ENCODE measurements at places on chromosomes 7 and 10.

DNA sequence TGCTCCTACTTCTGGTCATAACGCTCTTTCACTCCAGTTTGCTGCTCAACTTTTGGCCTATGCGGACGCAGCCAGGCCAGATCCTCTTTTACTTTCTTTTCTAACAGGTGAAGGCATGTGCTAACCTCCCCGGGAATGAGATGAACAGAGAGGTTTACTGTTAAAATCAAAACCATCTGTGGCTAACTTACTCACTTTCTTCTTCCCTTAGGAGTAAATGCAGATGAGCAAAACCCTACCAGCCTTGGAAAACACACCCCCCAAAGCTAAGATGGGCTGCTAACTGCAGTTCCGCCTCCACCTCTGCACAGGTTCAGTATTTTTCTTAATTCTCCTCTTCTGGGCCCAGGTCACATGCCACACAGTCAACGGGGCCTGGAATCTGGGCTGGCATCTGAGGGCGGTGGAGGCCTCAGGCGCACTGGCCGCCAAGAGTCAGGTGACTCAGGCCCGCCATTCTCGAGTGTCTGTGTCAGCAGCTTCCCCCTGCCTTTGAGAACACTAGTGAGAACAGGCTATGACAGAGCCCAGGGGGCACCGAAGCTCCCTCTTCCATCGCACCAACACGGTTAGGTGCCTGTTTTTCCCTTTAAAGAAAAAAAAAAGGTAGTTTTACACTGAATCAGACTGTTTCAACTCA is 11.1 kb downstream of the FAM53B start:
- no peak for DNase-seq

GRCh38 chr10:112213098-112213823 is 29.7 kb upstream of the GPAM start:
- DNase-seq, result no peak

- no peak for DNase-seq
Measured at GRCh38 chr10:105963334-105963884, 1201.1 kb downstream of the SORCS1 start.

- DNase-seq, result no peak
Measured at GRCh38 chr10:46024948-46025347, 5.5 kb downstream of the NCOA4 start.

GRCh38 chr7:137753575-137753947 is 93.2 kb downstream of the DGKI start:
- DNase-seq, result no peak

- no peak for DNase-seq
Measured at GRCh38 chr10:3186368-3186767, 13.8 kb upstream of the PITRM1 start.

DNA sequence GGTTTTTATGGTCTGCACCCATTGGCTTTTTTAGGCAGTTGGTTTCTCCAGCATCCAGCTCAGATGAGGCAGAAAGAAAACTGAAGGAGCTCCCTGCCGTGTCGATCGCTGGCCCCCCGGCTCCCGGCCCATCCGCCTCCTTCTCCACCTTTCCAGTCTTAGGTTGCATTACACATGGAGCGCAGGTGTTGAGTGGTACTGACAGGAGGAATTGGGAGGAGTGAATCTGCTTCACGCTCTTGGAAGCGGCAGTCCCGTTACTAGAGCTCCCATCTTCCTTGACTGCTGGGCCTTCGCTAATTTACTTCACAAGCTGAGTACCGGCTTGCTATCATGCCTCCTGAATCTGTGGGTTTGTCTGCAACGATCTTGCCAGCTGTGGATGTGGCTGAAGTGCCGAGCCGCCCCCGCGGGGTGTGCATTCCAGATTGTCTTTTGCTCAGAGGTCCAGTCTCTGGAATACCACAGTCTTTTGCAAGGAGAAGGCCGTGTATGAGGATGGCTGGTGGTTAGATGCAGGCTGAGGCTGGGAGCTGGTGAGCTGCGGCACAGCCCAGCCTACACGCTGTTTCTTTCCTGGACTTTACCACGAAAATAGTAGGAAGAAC is 17.1 kb downstream of the IQCE start:
- no peak for DNase-seq

GRCh38 chr10:66378117-66378876 is 547.5 kb upstream of the LRRTM3 start:
- no peak for DNase-seq

GRCh38 chr10:80598084-80598798 is 60.5 kb downstream of the SH2D4B start:
- no peak for DNase-seq

DNA sequence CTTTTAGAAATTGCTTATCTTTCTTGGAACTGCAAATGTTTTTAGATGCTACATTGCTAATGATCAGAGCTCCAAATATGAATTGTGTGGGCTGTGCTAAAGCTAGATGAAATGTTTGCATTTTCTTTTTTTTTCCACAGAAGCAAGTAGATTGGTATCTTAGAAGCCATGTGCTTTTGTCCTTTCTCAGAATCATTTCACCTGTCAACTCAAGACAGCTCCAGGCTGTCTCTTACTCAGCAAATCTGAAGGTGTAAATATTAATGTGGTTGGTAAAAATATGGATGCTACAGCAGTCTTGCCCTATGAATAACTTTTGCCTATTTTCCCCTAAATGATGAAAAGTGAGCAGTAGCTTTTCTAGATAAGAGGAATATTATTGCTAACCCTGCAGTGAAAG is 41.2 kb downstream of the AP3M1 start:
- no peak for DNase-seq

DNA sequence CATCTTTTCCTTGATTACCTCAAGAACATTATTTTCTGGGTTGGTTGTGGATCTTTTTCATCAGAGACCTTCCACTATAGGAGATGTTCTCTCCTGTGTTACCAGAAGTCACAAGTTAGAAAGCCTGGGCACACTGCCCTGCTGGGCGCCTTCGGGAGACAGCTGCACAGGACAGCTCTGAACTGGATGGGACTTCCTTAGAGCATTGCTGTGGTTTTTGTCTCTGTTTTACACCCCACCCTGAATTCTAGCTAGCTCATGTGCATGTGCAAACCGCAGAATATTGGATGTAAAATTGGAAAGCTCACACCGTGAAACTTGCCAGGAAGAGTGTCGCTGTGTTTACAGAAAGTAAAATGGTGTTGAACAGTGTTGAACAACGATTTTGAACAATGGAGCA is 54.4 kb upstream of the SEC61G start:
- DNase-seq, result no peak

GRCh38 chr7:108327353-108327752 is 128.9 kb downstream of the NRCAM start:
- DNase-seq, result no peak

- no peak for DNase-seq
Measured at GRCh38 chr10:73917566-73918305, 6.8 kb downstream of the PLAU start.

DNA sequence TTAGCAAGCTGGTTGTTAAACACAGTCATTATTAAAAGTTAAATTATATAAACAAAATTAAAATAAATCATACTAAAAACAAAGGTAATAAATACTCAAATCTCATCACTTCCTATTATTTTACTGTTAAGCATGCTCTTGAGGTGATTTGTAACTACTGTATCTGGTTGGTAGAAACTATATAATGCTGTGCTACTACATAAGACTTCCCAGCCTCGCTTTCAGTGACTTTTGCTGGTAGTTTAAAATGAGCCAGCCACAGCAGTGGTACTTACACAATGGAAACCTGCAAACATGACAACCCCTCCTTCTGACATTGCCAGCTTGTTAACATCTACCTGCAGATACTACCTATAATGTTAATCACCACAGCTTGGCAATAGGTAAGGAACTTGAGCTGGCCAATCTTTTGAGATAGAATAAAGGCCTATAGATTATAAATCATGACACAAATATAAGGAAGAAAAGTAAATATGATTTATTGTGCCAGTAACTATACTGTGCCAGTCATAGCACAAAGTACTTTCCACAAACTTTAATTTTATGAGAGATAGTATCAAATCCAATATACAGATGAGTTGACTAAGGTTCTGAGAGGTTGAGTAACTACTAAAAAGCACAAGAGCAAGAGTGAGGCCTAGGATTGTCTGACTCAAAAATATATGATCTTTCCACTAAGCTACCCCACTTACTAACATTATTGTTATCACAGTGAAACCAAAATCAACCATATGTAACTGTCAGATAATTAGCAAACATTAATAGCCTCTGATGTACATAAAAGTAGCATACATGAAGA is 181.1 kb upstream of the ASAH2 start:
- DNase-seq, result no peak

- DNase-seq, result no peak
Measured at GRCh38 chr10:66927251-66927935, 1.6 kb downstream of the LRRTM3 start.

DNA sequence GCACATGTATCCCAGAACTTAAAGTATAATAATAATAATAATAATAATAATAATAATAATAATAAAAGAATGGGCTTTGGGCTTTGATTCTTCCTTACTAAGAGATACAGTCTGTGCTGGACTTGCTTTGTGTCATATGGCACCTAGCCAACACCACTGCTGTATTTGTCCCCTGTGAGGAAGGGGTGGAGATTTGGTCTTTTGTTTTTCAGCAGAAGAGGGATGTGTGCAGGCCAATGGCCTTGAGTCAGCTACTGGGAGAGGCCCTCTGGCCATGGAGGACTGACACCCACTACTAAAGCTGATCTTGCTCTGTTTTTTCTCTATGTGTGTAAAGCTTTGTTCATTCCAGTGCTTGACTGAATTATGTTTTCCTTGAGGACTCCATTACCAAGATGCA is 573.0 kb upstream of the PCDH15 start:
- DNase-seq, result no peak

- no peak for DNase-seq
Measured at GRCh38 chr7:32943252-32944030, 13.8 kb upstream of the FKBP9 start.

- no peak for DNase-seq
Measured at GRCh38 chr7:101664436-101664835, 35.3 kb upstream of the MYL10 start.

DNA sequence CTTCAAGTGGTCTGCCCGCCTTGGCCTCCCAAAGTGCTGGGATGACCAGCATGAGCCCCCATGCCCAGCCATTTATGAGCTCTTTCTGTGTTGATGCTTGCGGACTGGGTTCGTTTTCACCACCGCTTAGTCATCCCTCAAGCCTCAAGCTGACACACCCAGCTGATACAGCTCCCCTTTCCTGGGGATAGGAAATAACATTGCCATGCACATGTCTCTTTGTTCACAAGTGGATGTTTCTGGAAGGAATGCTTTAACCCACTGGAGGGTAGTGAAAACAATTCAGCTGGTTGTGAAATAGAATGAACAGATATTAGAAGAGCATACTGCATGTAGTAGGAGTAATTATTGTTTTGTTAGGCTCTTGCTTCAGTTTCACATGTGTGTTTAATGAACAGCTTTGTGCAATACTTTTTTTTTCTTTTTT is 8.5 kb upstream of the METTL27 start:
- DNase-seq, result peak; percentile 97
